ENCODE measurements at places on chromosomes 12 and 14.

DNA sequence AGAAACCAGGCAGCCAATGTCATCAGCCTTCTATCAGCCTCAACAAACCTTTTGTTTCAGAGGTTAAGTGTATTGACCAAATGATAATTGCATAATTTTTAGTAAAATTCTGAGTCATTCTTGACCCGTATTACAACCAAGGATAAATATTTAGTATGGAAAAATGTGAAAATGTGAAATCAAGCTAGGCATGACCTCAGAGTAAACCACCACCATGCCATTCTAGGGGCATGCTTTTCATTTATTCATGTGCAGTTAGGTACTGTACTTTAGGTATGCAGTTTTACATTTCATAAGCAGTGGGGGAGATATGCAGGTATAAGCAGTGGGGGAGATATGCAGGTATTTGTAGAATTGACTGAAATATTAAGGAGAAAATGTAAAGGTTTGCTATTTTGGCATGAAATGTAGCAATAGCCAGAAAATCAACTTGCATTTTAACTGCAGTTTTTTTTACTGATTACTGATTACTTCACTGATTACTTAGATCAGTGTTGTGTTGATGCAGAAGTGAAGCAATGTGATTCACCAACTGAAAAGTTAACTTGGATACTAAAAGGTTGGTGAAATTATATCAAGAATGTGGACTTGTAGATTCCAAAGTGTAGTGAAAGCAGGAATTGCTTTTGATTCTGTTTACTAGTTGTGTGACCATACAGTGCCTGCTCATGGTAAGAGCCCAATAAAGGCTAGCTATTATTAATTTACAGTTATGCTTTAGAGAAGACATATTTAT lies 184.2 kb downstream of the ESR2 start:
- DNase-seq: no peak

DNA sequence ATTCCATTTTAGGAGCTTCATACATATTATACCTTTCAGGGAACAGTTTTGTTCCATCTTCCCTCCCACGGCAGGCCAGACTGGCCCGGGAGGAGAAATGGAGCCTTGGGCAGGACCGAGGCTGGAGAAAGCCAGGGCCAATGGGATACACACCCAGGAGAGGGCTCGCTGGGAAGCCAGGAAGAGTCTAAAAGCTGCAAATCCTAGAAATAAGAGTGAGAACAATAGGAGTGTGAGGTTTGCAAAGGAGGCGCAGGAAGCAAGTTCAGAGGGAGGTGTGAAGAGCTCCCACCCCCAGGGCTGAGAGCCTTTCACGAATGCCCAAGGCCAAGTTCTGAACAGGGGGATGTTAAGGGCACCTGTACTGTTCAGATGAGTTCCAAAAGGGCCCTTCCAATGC lies 67.5 kb upstream of the CPSF6 start:
- DNase-seq: no peak

- DNase-seq: no peak
These were observed 210.3 kb downstream of the TMTC2 start for GRCh38 chr12:82896979-82897378.

- DNase-seq: no peak
These were observed 321.1 kb downstream of the EGLN3 start for GRCh38 chr14:33629792-33630191.

GRCh38 chr12:107929436-107929835 lies 154.9 kb downstream of the ASCL4 start:
- no peak for DNase-seq

DNA sequence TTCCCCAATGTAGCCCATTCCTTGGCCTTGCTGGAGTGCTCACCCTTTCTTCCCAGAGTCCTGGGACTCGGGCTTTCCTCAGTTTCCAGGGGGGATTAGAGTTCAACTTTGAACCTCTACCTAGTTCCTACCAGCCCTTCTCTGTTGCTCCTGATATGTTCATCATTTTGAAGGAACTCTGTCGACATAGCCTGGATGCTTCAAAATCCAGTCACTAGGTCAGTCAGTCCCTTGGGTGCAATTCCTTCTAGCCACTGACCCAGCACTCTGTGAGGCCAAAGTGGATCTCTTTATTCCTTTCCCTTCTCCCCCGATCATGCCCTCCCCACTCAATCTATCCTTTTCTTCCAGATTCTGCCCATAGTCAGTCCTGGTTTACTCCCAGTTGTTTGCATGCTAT lies 72.3 kb upstream of the TMCC3 start:
- no peak for DNase-seq

DNA sequence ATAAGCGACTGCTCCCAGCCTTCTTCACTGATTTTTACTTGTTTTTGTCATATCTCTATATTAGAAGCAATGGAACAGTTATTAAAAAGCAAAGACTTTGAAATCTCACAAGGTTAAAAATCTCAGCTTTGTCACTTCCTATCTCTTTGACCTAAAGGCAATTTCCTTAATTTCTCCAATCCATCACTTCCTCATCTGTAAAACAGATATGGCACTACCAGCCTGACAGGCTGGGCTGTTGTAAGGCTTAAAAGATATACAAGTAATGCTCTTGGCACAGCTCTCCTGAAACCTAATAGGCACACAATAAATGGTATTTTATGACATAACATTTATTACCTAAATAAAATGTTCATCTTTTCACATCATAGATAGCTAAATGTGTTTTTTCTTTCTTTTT lies 25.6 kb downstream of the ATXN2 start:
- DNase-seq: no peak

DNA sequence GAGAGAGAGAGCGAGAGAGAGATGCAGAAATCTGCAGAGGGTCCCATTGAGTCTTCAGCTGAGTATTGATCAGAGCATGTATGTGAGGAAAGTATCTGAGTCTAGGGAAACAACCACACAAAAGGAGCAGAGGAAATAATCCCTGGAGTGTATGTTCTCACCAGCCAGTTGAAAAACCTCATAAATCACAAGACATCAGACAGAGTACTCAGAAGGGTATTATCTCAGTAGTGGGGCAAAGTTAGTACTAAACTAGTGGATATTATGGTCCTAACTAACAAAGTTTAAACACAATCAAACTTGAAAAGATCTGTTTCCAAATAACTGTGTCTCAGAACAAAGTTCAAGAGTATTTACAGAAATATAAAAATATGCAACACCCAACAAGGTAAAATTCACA lies 36.5 kb upstream of the CTDSP2 start:
- no peak for DNase-seq

- no peak for DNase-seq
These were observed 51.8 kb downstream of the GNG2 start for GRCh38 chr14:51912112-51912786.

- no peak for DNase-seq
These were observed 31.5 kb upstream of the NUAK1 start for GRCh38 chr12:106170285-106170684.

GRCh38 chr14:69615496-69616407 lies 4.4 kb downstream of the SUSD6 start:
- DNase-seq: no peak

GRCh38 chr12:51484119-51484518 lies 59.5 kb downstream of the SLC4A8 start:
- DNase-seq: no peak

DNA sequence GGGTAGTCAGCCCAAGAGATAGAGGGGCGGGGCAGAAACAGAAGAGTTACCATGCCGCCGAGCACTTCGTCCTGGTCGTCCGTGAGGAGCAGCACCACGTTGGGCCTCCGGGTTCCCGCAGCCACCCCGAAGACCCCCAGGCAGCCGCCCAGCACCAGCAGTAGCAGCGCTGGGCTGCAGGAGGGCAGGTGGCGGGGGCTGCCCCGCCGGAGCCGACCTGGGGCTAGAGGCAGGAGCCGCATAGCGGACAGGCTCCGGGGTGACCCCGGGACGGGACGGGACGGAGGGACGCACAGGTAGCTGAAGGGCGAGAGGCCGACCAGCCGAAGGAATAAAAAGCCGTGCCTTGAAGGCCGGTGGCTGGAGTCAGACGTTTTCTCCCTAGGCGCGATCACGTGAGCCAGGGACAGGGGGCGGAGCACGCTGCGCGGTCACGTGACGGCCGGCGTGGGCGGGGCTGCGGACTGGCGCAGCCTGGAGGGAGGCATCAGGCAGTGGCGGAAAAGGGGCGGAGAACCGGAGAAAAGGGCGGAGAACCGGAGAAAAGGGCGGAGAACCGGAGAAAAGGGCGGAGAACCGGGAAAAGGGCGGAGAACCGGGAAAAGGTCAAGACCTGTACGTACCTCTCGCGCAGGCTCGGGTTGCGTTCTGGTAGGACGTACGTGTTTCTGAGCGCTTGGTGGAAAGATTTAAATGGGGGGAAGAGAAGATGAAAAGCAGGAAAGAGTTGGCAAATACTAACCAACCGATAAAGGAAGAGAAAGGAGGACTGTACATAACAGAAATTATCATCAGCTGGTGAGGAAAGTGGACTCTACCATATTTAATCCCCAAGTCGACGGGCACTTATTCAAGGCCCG lies at the start of gene GNS:
GNS (minus strand) TSS at position 372 of the 860 bp plus-strand sequence; CDS start at position 242, 130 bp downstream.
- peak; percentile 76 for DNase-seq

DNA sequence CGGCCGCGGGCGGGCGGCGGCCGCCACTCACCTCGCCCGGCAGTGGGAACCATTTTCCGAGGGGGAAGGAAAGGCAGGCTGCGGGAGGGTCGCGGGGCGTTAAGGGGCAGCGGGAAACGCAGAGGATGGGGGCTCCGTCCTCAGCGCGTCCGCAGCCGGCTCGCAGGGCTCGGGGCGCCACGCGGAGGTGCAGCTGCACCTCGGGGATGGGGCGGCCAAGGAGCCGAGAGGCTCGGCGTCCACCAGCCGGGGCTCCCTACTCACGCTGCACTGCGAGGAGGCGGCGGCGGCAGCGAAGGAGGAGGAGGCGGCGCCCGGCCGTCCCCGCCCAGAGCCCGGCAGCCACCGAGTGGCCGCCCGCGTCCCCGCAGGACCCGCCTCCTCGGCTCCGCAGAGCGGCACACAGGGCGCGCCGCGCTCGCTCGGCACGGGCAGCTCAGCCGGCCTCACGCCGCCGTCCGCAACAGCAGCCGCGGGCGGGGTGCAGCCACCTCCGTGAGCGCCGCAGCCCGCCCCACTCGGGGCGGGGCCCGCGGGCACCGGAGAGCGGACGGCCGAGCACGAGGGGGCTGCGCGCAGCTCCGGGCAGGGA lies at the start of gene ATP2B1:
ATP2B1 (minus strand) TSS at position 274 of the 592 bp plus-strand sequence. CDS start 52,952 bp downstream, outside the sequence.
- peak; percentile 79 for DNase-seq

- DNase-seq: no peak
These were observed 306.6 kb upstream of the SOX5 start for GRCh38 chr12:24255920-24256665.

GRCh38 chr12:77152623-77153193 lies 87.3 kb upstream of the E2F7 start:
- no peak for DNase-seq

GRCh38 chr12:13209436-13210235 lies 13.1 kb downstream of the EMP1 start:
- DNase-seq: no peak

GRCh38 chr12:52818388-52818787 lies 4.5 kb upstream of the KRT4 start:
- no peak for DNase-seq

DNA sequence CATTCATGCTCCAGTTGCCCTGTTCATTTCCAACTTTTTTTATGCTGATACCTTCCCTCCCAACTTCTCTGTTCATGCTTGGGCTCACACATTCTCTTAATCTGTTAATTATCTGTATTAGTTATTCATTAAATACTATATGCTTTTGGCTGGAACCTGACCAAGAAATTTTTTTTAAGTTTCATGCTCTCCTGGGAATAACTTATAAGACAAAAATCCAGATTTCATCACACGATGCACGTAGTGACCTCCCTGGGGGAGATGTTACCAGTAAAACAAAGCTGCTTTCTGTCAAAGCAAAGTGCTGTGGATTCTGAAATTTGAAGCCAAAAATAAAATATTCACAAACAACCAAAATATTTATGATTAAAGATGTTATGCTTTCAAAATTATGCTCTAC lies 215.0 kb upstream of the USP15 start:
- DNase-seq: no peak

DNA sequence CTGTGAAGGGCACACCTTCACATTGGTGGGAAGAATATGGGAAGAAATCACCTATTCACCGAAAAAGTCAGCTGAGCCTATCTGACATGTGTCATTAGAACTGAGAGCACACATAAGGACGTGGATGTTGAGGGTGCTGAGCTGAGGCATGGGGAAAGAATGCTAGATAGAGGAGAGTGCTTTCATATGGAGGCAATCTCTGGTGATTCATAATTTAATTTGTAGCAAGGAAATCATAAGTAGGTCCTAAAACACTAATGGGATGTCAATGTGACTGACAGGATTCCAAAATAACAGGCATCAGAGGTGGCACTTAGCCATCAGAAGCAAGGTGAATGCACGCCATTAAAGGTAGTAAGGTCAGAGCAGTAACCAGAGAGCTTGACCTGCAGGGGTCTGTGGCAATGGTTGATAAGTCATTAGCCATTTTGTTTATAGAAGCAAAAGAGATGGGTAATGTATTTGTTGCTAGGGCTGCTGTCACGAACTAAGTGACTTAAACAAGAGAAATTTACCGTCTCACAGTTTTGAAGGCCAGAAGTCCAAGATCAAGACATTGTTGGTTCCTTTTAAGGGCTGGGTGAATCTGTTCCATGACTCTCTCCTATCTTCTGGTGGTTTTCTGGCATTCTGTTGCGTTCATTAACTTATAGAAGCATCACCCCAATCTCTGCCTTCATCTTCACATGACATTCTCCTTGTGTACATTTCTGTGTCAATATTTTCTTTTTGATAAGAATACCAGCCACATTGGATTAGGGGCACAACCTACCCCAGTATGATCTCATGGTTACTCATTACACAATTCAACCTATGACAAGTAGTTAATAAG lies 69.3 kb downstream of the ANKS1B start:
- DNase-seq: no peak

DNA sequence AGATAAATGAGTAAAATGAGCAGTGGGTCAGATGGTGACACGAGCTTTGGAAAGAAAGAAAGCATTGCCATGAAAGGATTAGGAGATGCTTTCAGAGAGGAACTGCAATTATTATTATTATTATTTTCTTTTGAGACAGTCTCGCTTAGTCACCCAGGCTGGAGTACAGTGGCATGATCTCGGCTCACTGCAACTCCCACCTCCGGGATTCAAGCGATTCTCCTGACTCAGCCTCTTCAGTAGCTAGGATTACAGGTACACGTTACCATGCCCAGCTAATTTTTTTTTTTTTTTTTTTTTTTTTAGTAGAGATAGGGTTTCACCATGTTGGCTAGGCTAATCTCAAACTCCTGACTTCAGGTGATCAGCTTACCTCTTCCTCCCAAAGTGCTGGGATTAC lies 77.4 kb downstream of the ST8SIA1 start:
- no peak for DNase-seq

GRCh38 chr12:109762071-109762672 lies 48.5 kb downstream of the FAM222A start:
- DNase-seq: no peak

GRCh38 chr12:5438671-5439200 lies 6.8 kb downstream of the NTF3 start:
- no peak for DNase-seq

DNA sequence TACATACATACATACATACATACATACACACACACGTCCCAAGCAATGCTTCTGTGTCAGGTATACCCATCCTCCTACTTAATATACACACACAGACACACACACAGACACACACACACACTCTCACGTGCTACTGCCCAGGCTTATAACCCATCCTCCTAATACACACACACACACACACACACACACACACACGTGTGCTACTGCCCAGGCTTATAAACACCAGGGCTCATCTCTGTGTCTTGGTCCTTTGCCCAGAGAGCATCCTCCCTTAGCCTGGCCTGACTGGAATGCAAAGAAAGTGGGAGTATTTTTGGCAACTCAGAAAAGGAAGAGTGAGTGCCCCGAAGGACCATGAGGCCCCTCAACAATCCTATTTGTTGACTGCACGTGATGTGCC lies 129.0 kb downstream of the RBM19 start:
- DNase-seq: no peak

- no peak for DNase-seq
These were observed 55.8 kb downstream of the PRIMA1 start for GRCh38 chr14:93732524-93732923.

GRCh38 chr14:92464716-92465115 lies 48.9 kb upstream of the RIN3 start:
- DNase-seq: no peak

Data from activated naive CD4-positive, alpha-beta T cell (primary cell).